Natural killer cell (primary cell): ENCODE measurements at places on chromosomes 3 and 15.

DNA sequence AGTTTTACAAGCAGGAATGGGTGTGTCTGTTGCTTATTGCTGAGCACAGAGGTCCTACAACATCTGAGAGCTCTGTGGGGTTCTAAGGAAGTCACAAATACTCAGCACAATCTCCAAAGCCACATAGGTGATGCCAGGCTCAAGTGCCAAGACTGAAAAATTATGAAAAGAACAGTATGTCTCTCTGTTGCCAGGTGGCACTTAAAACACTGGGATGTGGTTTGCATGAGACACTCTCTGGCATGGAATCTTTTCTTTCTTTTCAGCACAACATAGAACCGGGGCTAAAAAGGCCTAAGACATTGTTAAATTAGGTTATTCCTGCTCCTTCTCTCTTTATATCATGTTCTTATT, 127.3 kb upstream of the PRICKLE2 start:
- no peak for DNase-seq

DNA sequence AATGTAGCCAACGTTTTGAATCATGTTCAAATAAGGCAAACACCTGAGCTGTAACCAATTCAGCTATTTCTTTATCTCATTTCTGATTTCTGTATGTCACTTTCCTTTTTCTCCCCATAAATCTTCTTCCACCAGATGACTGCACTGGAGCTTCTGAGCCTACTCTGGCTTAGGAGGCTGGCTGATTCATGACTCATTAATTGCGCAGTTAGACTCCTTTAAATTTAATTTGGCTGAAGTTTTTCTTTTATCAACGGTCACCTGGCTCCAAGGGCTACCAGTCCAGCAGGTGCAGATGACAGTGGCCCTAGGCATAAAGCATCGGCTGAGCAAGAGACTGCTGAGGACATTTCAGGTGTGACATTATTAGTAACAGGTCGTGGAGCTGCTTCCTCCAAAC, 39.6 kb upstream of the ITGA11 start:
- no peak for DNase-seq

GRCh38 chr3:149459491-149460059, 14.9 kb upstream of the TM4SF4 start:
- no peak for DNase-seq

- DNase-seq: no peak
Measured at GRCh38 chr3:107062310-107062709, 314.9 kb upstream of the CCDC54 start.

DNA sequence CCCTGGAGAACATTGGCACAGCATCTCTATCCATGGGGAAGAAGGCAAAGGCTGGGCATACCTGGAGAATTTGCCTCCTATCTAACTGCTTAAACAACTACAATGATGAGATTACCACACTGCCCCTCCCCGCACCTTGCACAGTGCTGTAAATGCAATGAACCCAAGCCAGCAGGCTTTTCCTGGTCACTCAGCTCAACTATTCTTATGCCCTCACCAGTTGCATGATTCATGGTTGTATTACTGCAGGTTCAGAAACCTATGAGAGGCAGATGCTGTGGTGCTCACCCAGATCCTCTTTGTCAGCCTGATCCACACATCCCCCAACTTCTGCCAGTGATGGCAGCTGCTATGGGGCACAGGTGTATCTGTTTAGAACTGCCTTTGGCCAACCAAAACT, 77.7 kb upstream of the STAC start:
- DNase-seq: no peak

- no peak for DNase-seq
Measured at GRCh38 chr3:36540888-36541518, 160.7 kb downstream of the STAC start.

GRCh38 chr3:167978071-167978470, 117.7 kb downstream of the GOLIM4 start:
- DNase-seq: no peak

GRCh38 chr3:16369885-16370284, 104.9 kb downstream of the OXNAD1 start:
- no peak for DNase-seq

DNA sequence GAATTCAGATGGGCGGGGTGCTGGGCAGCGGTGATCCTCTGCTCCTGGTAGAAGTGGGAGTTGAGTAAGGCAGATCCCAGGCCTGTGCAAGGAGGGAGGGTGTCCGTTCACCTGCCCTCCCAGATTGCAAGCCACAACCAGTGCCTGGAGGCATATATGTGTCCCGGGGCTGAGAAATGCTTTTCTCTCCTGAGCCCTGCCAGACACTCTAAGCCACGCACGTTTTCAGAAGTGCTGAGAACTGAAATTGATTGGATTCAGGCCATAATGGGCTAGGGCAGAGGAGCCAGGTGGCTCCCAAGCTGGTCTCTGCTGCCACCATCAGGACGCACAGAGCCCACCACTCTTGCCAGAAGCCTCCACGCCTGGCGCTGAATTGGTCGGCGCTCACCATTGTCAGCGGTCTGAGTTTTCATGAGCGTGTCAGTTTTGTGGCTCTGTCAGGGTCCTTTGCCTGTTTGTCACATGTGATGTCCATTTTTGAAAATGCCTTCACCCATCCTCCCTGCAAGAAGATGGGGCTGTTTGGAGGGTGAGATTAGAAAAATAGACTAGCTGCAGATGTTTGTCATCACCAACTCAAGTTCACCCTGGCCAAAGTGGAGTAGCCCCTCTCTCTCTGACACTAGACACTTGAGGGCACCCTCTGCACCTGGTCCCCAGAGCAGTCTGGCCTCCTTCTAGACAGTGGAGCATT, 15.4 kb upstream of the BFSP2 start:
- DNase-seq: no peak

DNA sequence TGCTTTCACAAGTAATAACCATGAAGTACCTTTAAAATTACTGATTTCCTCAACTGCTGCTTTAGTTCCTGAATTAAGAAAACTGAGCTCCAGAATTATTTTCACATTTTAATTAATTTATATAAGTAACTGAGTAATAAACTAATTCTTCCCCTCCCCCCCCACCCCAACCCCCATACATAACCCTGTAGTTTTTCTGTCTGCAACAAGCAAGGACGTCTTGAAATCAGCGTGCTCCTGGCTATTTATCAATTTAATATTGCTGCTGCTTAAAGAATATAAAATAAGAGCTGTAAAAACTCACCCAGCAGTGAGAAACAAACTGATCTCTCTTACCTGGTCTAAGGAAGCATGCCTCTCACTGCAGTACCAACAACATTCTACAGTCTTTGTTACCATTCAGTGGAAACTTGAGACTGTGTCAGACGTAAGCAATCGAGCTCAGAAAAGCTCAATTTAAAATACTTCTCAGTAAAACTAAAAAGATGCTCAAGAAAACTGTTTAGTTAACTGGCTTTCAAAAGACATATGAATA, 121.0 kb downstream of the TFDP2 start:
- peak; percentile 74 for DNase-seq

- DNase-seq: no peak
Measured at GRCh38 chr3:40008796-40009195, 199.4 kb downstream of the MYRIP start.

- no peak for DNase-seq
Measured at GRCh38 chr3:50418850-50419249, 59.5 kb upstream of the TMEM115 start.
